ENCODE measurements at places on chromosomes 6 and 20. TPM values are rescaled to one million over a fixed set of nuclear protein-coding genes. Genes with fewer than 3 reads are reported as not detected.

DNA sequence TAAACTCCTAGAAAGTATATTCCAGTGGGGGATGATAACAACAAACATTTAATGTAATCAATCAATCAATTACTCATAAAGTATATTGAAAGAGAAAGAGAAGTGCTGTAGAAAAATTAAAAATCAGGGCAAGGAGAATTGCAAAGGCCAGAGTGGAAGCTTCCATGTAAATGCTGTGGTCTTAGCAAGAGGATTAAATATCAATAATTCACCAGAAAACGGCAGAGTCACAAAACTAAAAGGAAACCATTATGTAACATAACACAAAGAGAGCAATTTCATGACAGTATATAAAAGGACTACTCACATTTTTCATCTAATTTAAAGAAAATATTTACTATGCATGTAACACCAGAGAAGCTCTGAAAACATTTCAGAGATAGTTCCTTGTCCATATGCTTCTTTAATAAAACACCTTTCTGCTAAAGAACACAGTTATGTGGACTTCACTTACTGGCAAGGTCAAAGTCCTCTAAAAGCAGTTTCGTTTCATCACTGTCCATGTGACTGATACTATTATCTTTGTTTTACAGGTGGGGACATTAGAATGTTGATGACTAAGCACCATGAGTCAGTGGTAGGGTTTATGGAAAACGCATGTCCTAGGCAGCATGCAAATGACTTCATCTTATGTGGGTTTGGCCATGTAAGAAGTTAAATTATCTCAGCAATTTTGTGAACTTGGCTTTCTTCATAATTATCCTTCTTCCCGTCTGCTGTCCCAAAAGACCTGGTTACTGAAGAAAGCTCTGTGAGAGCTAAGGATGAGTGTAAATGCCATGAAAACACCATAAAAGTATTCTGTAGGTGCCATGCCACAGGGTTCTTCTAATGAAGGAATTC is 185.8 kb upstream of the TENT5A start:
- peak; percentile 11 for DNase-seq

DNA sequence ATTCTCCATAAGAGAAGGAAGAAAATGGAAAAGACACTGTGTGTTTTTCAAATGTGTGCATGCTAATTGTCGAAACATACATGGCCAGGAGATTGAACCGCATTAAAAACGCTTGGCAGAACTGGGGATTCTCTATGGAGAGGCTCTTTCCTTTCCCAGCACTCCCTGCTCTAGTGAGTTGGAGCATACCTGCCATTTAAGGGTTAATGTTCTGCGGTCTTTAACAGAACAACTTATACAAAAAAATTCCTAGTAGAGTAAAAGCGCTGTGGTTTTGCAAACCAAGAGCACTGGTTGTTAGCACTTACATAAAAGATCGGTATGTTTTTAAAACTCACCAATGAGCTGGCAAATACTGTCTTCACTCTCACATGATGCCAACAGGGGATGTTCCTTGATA is 1.5 kb downstream of the TAGAP start:
- no peak for DNase-seq

DNA sequence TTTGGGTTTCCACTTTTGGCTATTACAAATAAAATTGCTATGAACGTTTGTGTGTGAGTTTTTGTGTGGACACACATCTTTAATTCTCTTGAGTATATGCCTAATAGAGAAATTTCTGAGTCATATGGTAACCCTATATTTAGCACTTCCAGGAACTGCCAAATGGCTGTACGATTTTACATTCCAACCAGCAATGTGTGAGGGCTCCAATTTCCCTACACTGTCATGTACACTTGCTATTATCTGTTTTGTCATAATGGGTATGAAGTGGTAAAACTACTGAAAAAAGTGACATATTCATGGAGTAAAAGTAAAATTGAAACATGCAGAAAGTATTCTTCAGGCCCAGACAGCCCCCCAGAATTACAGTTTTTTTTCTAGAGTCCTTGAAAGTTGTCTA is 59.6 kb upstream of the ESR1 start:
- no peak for DNase-seq

DNA sequence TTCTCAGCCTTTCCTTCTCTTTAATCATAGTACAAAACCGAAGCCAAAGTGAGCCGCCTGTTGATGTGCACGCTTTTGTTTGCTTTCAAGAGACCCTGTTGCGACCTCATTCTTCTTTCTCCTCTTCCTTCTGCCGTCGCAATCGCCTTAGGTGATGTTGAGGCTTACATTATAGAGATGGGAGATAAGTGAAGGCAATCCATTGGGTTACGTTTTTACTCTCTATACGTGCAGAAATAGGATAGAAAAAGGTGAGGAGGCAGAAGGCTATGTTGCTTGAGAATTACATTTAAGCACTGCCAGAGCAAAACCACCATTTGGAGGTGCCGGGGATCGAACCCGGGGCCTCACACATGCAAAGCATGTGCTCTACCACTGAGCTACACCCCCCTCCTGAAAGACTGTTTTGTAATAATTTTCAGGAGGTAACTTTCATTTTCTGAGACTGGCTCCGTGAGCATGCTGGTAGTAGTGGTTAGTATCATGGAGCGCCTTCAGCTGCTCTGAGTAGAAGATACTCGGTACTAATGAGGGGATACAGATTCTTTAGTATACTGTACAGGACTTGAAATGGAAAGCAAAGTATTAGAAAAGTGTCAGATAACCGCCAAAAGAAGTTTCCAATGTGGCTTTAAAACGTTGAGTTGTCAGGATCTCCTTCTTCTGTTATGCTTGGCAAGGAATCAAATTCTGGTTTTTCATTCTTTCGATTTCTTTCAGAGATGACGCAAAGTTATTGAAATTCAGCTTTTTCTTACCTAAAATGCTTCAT is 165.6 kb downstream of the TRIM27 start:
- DNase-seq, result no peak

GRCh38 chr20:19774135-19774933 is 16.3 kb downstream of the RIN2 start:
- DNase-seq, result peak; percentile 80

- DNase-seq, result no peak
These were observed 363.0 kb downstream of the ARHGAP18 start for GRCh38 chr6:129346964-129347363.

GRCh38 chr20:37192137-37192854 is 12.9 kb upstream of the MROH8 start:
- DNase-seq, result peak; percentile 83

- DNase-seq, result no peak
These were observed 16.7 kb upstream of the ZFAND3 start for GRCh38 chr6:37802810-37803209.

RCAN2 gene
- 0.26 TPM for total RNA-seq

Measured in dermis microvascular lymphatic vessel endothelial cell (primary cell).